ENCODE measurements at places on chromosomes 12 and 14. TPM values are rescaled to one million over a fixed set of nuclear protein-coding genes. Genes with fewer than 3 reads are reported as not detected.

- no peak for DNase-seq
These were observed 159.6 kb downstream of the KCNA5 start for GRCh38 chr12:5203274-5203673.

GRCh38 chr14:99359906-99360305, 87.9 kb upstream of the BCL11B start:
- DNase-seq: no peak

DNA sequence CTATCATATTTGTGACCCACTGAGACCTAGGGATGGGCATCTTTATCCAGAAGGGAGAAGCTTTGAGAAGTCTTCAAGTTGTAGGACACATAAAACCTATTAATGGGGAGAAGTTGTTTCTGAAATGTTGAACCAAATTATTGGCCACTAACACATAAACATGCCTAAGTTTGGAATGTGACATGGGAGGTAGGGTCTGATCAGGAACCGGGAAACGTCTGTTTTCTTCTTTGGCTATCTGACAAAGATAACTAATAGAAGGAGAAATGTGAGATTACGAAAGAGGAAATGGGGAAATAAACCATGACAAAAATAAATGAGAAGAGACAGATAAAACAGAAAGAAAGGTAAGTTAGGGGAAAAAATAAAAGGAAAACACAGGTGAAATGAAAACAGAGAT, 425.2 kb downstream of the EGLN3 start:
- no peak for DNase-seq

DNA sequence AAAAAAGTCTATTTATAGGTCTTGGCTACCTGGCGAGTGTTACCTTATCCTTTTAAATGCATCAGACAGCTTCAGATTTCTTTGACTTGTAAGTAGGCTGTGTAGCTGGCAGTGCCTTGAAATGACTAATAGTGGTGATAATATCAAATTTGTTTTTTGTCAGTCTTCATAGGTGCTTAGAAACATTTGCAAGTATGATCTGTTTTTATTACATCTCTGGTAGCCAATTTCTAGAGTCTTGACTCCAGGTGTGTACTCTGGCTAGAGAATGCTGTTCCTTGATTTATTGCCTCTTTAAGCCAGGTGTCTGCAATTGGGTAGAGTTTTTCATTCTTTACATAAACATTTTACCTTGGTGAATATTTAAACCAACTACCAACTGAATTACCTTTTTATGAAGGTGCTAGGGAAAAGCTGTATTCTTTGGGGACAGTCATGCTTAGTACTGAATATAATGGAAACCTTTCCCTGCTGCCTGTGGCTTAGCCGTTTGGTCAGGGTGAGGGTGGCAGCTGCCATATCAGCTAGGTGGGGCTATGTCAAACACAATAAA, 32.6 kb downstream of the MLXIP start:
- DNase-seq: no peak

The CLEC2B gene
- total RNA-seq: 60.0 TPM

DNA sequence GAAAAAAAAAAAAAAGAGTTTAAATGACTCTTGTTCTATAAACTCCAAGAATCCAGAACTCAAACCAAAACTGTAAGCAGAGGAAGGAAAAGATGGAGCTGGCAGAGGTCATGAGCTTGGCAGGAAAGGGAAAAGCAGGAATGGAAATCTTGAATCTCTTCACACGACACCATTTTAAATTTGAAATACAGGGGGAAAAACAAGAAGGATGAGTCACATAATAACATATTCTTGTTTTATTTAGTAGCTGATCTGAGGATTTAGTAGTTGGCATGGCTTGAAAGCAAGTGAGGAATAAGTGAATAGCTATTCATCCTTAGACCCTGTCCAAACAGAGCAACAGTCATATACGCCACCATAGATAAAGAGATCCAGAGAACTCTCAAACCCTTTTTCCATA, 35.0 kb downstream of the EPS8 start:
- no peak for DNase-seq

DNA sequence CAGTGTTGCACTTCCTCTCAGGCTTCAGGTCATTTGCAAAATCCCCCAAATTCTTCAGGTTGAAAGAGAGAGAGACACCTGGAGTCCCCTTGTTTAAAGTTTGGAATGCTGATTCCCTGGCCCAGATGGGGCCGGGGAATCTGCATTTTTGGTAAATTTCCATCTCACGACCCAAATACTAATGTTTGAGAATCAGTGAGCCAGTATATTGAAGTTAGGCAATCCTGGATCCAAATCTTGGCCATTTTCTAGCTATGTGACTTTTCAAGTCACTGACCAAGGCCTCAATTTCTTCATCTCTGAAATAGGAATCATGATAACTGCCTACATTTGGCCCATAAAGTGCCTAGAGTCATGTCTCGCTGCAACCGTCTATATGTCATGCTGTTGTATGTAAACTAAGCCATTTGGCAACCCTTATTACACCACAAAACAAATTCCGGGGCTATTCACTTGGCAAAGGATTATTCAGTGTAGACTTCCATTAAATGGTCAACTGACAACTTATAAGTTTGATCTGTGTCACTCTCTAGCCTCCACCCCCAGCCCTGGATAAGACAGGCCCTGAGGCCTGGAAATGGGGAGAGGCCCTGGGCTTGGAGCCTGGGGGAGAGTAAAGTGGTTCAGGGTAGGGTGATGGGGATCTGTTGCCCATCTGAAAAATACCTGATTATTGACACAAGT, 3.7 kb upstream of the ZFP36L1 start:
- DNase-seq: no peak

The DIO2 gene
- not detected for total RNA-seq

The KCNMB4 gene
- total RNA-seq: 1.5 TPM

The IL31 gene
- not detected for total RNA-seq

- no peak for DNase-seq
These were observed 24.3 kb downstream of the CALM1 start for GRCh38 chr14:90421001-90421631.

The ERH gene
- total RNA-seq: 108 TPM

- DNase-seq: no peak
These were observed 26.8 kb downstream of the DICER1 start for GRCh38 chr14:95130549-95130948.

- DNase-seq: no peak
These were observed 63.6 kb downstream of the STXBP6 start for GRCh38 chr14:24986206-24986893.

DNA sequence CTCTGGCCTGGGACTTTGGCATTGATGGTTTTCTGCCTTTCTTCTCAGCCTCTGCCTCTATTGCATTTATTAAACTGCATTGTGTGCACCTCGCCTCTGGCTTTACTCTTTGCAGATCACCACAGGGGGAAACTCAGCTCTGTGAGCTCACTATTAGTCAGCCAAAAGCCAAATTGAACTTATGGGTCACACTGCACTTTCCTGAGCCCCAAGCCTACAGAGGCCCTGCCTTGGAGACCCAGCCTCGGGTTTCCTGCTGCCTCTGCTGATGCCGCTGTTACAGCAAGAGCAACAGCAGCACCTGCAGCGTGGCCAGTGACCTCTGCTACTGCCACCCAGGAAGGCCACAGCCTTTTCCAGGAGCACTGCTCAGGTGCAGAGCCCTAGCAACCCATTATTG, 122.5 kb downstream of the DAD1 start:
- DNase-seq: no peak

- no peak for DNase-seq
These were observed 24.7 kb upstream of the RNASE1 start for GRCh38 chr14:20827326-20827725.

The EVL gene
- total RNA-seq: 1,049 TPM

The ARHGEF40 gene
- total RNA-seq: 3.3 TPM

DNA sequence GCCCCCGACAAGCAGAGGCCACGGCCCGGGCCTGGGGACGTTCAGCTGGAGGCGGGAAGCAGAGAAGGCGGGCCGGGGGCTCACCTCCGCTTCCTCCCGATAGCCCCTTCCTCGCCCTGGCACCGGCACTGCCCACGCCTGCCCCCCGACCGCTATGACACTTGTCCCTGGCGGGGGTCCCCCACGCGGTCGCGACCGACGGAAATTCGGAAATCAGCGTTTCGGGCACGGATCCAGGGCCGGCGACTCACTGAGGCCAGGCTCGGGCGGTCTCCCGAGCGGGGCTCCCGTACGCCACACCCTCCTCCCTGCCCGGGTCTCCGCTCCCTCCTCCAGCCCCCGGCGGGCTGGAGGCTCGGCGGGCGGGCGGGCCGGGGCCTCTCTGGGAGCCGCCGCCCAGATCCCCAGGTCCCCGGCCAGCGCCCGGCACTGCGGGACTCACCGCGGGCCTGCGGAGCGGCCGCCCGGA, 581 bp downstream of the PITPNM2 start:
- no peak for DNase-seq

DNA sequence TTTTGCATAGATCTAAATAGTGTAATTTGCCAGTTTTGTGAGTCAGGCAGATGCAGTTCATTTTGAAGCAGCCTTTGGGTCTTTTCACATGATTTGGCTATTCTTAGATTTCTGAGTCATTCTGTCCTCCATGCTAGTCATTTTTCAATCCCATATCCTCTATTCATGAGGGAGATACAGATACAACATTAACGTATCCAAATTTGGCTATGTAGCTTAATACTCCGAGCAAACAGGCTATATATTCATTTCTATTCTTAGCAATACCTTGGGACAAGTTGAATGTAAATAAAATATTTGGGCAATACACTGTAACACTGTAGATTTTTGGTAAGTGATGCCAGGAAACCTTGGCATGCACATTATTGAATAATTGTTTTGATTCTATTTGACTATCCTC, 270.7 kb upstream of the PDE3A start:
- DNase-seq: no peak

The DHRS2 gene
- 0.49 TPM for total RNA-seq

GRCh38 chr14:89251061-89251460, 166.0 kb downstream of the FOXN3 start:
- DNase-seq: no peak

DNA sequence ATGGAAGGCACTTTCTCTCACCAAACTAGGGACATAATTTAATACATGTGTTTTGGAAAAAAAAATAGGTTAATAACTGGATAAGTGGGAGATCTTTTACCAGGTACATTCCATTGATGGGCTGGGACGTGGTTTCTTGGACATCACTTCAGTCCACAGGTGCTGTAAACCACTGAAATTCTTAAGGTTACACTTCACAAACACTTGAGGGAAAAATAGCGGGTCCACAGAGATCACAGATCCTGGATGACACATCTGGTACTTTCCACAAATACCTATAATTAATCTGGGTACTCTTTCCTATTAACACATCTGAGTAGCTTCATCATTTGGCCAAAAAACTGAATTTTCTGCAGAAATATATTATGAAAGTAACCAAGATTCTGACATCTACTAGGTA, 85.0 kb downstream of the POLR3B start:
- no peak for DNase-seq

DNA sequence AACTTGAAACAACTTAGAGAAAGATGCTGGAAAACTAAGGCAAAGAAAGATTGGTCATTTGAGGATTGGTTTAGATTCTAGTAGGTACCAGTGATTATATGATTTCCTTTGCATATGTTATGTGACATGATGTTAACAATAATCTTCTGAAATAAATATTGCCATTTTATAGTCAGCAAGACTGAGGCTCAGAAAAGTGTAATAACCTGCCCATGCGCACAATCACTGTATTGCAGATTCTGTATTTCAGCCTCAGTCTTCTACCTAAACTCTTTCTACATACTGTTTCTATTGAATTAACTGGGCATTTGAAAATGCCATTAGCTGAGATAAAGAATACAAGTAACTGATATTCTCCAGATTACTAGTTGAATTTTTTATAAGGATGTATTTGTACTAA, 61.3 kb downstream of the FGD4 start:
- DNase-seq: no peak

DNA sequence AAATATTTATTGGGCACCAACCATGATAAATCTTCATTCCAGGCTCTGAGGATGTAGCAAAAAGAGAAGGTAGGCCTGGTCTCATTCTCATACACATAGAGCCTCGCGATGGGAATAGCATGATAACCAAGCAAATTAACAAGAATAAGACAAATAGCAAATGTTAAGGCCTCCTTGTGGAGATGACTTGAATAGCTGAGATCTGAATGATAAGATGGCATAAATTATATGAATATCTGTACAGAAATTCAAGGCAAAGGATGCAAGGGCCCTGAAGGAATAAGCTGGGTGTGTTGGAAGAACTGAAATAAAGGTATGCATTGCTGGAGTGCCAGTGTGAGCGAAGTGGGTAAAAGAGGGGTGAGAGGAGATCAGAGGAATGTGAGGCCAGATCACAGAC, 114.8 kb downstream of the ALX1 start:
- no peak for DNase-seq

- DNase-seq: peak; percentile 64
These were observed 6.7 kb upstream of the MRPS35 start for GRCh38 chr12:27703720-27704452.

The CCDC184 gene
- total RNA-seq: 0.38 TPM

The SLC5A8 gene
- not detected for total RNA-seq

GRCh38 chr12:53452159-53453077, 516 bp downstream of the PCBP2 start:
- peak; percentile 76 for DNase-seq

GRCh38 chr12:124576061-124576650, 8.7 kb upstream of the NCOR2 start:
- DNase-seq: no peak

GRCh38 chr12:19712041-19712440, 272.7 kb downstream of the AEBP2 start:
- no peak for DNase-seq

DNA sequence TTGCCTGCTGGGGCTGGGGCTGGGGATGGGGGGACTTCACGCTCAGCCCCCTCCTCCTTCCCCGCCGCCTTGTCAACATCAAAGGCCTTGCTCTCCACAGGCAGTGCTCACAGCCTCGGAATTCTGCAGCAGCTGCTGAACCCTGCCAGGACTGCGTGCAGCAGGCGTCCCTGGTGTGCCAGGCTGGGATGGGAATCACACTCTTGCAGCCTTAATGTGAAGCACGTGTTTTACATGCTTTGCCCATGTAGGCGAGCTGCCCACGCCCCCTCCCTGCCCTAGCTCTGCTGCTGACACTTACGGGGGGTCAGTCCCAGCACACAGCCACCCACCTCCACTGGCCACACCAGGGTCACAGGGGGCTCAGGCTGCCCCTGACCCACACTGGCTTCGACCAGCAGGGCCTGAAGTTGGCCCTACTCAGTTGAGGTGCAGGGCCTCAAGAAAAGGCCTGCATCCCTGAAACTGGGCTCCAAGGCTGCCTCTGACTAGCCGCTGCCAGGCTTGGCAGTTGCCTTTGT, 276.2 kb upstream of the RTL1 start:
- no peak for DNase-seq

GRCh38 chr12:56082967-56083366, 3.0 kb downstream of the ERBB3 start:
- DNase-seq: no peak

Data from T-cell (primary cell).